ENCODE measurements at places on chromosomes 1 and 21. TPM values are rescaled to one million over a fixed set of nuclear protein-coding genes. Genes with fewer than 3 reads are reported as not detected.

Gene LIN28A
- 0.57 TPM for total RNA-seq

DNA sequence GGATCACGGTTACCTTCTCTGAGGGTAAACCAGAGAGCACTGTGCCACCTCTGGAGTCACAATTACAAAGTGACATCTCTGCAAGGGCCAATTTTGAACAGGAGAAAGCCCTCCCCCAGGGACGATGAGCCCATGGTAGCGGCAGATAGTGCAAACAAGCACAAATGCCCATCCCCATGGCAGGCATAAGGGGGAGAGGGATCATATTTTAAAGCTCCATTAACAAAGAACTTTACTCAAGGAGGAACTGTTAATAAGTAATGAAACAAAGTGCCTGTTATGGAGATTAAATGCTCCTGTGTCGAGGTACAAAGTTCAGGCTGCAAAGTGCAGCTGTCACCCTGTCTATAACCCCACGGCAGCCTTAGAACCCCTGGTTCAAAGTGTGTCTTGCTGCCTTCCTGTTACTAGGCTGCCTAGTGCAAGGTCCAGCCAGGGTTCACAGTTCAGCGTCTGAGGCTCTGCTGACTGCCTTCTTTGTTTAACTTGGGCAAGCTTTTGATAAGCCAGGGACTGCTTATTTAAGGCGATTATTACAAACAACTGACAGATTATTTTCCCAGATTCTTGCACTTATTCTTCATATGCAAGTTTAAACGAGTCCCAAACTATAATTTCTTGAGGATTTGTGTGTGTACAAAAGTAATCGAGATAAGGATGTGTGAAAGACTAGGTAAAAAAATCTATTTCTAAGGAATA is 75.7 kb upstream of the NRIP1 start:
- no peak for DNase-seq

DNA sequence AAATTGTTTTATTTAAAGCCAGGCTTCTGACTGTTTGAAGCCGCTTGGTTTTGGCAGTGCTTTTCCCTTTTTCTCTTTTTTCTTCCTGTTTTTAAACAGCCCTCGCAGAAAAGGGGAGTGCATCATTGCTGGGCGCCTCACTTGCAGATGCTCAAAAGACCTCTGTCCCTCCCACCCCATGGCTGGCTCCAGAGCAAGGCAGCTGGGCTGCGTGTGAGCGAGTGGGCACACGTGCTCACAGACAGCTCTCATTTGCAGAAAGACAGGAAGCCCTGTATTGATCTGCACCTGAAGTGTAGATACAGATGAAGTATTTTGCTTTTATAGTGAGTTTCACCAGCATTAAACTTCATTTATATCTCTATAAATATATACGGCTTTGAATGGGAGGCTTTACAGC is 8.8 kb downstream of the TNR start:
- no peak for DNase-seq

DNA sequence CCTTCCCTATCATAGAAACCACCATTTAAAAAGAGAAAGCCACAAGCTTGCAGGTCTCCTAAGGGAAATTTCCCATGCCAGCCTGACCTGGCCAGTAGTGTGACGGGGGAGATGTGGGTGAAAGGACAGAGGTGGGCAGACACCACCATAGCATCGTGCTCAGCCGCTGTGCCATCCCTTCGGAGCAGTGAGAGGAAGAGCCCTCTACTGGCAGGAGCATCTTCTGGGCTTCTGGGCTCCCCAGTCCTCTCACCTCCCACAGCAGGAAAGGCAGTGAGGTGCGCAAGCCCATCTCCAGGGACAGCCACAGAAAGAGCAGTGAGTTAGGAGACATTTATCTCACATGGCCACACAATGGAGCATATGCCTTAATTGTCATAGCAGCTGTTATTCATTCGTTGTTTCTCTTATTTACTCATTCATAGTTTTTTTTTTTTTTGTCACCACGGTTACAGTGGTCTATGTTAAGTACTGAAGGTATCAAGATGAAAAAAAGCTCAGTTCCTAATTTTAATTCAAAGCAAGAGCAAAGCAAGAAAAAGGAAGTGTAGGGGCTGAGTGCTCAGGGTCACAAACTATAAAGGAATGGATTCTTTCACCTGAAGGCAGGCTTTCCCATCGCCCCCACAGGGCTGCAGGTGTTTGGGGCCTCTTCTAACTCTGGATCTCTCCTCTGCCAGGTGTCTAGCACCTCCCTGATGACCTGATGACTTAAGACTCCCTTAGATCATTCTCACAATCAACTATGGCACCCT is 48.8 kb upstream of the CAMK1G start:
- DNase-seq: no peak

DNA sequence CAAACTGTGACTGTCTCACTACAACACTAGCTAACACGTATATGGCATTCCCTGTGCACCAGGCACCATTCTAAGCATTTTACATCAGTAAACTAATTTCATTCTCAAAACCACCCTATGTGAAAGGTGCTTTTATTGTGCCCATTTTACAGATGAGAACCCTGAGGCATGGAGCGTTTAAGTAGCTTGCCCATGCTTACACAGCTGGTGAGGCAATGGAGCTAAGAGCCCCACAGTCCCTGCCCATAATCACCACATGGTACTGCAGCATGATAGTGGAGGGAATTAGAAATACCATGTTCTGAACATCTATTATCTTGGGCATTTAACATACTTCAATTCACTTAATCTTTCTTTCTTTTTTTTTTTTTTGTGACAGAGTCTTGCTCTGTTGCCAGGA is 31.1 kb upstream of the KLHDC8A start:
- DNase-seq: no peak

GRCh38 chr1:21764615-21765423 is 18.1 kb downstream of the USP48 start:
- DNase-seq: no peak

- DNase-seq: no peak
Measured at GRCh38 chr1:99305626-99306025, 41.3 kb downstream of the PLPPR4 start.

- no peak for DNase-seq
Measured at GRCh38 chr1:99652881-99653281, 7.0 kb downstream of the PALMD start.

GRCh38 chr1:113657556-113658063 is 101.7 kb downstream of the PHTF1 start:
- DNase-seq: no peak

Measured in activated T-cell treated with anti-CD3 and anti-CD28 coated beads, Interleukin-2, amount 50 U/mL, for 4 hours (primary cell).